ENCODE measurements at places on chromosomes 5 and 9.

- DNase-seq: no peak
These were observed 159.8 kb upstream of the LHFPL2 start for GRCh38 chr5:78808380-78808779.

GRCh38 chr5:178334861-178335260 lies 102.3 kb upstream of the PHYKPL start:
- DNase-seq: no peak

GRCh38 chr5:5810461-5810860 lies 388.0 kb downstream of the ICE1 start:
- DNase-seq: no peak

- no peak for DNase-seq
These were observed 56.3 kb upstream of the GPBP1 start for GRCh38 chr5:57117596-57117995.

DNA sequence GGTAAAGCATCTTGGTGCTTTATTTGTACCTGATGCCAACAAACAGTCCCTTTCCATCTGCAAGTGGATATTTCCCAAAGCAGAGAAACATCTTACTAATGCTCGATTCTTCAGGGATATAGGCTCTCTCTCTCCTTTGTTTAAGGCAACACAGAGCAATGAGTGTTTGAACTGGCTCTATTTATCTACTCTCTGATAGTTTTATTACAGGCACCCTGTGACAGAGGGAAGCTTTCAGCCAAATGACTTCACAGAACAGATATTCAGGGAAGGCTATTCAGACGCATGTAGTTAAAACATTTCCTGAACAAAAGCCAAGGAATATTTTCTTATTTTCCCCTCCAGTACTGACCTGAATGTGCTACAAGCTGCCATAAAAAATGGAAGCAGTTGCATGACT lies 141.8 kb downstream of the YIPF5 start:
- peak; percentile 78 for DNase-seq

DNA sequence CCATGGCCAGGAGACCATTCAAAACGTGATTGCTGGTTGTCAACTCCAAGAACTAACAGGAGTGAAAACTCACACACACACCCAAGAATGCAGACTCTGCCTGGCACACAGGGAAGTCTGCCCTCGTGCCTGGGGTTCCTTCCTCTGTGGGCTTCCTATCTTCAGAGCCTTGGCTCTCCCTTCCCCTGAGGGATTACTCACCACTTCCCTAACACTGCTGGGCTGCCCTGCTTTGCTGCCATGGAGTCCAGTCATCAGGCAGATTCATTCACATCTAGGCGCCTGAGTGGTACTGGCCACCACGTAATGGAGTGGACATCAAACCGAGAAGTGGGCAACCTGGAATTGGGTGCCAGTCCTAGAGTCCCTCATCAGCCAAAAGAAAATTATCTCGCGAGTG lies 76.4 kb upstream of the PRSS3 start:
- no peak for DNase-seq

DNA sequence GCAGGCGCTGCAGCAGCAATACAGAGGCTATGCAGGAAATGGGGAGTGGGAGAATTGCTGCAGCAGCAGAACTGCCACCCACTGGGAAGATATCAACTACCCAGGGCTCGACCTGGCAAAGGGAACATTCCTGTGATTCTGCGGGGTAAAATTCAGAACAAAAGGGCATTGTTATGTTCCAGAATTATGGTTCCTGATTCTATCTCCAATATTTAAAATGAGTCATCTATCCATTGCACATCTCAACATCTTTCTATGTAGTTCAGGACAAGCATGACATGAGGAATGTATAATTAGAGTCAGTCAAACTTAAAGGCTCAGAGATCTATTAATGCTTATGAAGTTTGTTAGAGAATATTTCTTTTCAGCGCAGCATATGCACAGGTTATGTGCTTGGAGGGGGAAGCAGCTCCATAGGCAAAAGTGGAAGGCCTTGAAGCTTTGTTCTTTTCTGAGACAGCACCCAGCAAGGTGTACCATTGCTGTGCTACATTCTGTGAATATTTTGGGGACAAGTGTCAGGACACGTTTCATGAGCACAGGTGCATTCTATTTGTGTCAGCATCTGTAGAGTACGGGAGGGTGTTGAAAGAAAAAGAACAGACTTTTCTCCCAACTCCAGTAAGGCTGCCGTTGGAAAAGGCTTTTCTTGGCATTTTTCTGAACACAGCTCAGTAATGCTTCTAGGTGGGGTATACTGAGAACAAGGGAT lies 395.6 kb upstream of the MPDZ start:
- DNase-seq: no peak

DNA sequence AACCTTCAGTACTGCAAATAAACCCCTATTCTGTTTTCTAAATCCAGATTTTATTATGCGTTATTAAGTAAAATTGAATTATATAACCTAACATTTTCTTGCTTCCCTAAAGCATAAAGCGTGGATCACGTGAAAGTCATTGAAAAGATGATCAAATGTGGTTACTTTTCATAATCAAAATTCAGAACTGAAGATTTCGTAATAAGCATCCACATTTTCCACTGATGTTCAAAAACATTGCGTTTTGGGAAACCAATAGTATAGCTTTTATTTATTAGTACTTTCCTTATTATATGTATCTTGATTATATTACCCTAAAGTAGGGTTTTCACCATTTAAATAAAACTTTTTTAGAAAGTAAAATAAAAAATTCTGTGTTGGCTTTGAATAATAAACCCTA lies 1.8 kb downstream of the SLF1 start:
- DNase-seq: no peak

All from adipocyte (in vitro differentiated cells).